ENCODE measurements at places on chromosomes 11 and 22.

DNA sequence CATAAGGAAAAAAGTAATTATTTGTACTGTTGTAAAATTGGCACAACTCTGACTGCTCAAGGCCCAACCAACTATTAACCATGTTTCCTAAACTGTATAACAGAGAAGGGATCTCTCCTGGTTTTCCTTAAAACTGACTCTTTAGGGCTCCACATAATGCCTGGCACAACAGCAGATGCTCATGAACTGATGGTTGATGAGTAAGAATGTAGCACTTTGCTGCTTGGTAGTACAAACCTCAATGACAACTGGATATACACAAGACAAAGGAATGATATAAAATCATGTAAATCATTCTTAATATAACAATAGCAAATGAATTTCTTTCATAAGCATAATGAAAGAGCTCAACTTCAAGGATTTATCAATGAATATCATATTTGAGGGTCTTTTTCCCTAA, 11.7 kb downstream of the MSANTD2 start:
- no peak for DNase-seq

- peak; percentile 23 for DNase-seq
Measured at GRCh38 chr11:61971248-61972111, 4.0 kb upstream of the FTH1 start.

DNA sequence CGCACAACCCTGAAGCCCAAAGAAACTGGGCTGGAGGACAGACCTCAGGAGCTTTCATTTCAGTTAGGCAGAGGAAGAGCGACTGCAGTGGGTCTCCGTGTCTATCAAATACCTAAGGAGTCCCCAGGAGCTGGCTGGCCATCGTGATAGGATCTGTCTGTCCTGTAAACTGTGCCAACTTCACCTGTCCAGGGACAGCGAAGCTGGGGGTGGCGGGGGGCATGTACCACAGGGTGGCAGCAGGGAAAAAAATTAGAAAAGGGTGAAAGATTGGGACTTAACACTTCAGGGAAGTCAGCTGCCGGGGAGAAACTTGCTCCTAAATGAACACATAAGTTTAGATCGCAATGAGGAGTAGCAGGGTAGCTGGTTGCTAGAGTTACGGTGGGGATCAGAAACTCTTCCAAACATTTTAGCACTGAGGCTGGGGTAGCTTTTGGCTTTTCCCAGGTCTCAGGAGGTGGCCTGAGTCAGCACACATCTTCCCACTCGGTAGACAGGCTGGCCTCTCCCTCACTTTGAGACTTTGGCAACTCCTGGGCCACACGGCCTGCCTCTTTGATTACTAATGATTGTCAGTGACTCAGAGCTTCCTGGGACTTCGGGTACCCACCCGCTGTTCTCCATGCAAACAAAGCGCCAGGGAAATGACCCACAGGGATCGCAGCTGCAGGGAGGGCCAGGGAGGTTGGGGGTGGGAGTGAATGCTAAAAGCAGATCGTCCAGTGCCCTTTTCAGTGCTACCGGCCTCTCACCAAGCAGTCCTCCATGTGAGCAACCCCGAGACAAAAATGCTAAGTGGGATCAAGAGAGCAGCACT, 2.9 kb upstream of the MTFP1 start:
- DNase-seq = peak; percentile 16

GRCh38 chr11:72741429-72741833, 10.8 kb downstream of the ARAP1 start:
- DNase-seq = no peak

GRCh38 chr11:117950301-117950700, 21.1 kb upstream of the TMPRSS13 start:
- peak; percentile 52 for DNase-seq
